ENCODE measurements at places on chromosomes 5 and 9. TPM values are rescaled to one million over a fixed set of nuclear protein-coding genes. Genes with fewer than 3 reads are reported as not detected.
A peak's percentile ranks its signal among the peaks of the same experiment; 100 is the strongest.

MYORG gene
- total RNA-seq: 0.56 TPM

GRIN3A gene
- total RNA-seq: not detected

DPYSL3 gene
- total RNA-seq: 50.2 TPM

PDE8B gene
- total RNA-seq: under 0.01 TPM

FOXD4L6 gene
- not detected for total RNA-seq

DNA sequence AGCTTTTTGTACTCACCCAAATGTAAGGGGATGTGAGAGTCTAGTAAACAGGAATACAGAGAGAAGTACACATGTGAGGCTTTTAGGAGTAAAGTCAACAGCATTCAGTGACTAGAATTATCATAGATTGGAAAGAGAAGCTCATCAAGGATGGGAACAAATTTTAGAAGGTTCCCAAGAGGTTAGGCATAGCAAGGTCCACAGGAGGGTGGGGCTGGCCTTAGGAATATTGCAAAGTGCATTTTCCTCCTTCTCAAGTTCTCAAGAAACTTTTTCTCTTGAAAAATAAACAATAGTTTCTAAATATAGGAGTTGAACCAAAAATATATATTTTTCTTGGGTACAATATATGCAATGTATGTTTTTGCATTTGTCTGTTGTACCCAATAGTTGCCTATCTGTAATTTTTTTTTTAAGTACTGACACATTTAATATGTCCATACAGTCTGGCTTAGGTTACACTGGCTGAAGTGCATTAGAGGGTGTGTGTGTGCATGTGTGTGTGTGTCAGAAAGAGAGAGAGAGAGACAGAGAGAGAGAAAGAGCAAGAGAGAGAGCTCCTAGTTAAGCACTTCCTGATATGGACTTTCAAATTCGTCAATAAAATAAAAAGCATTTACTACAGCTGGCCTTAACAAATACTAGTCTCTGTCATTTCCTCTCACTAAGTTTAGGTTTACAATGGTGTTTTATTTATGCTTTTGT lies 62.2 kb downstream of the SNX18 start:
- peak; percentile 36 for DNase-seq

DNA sequence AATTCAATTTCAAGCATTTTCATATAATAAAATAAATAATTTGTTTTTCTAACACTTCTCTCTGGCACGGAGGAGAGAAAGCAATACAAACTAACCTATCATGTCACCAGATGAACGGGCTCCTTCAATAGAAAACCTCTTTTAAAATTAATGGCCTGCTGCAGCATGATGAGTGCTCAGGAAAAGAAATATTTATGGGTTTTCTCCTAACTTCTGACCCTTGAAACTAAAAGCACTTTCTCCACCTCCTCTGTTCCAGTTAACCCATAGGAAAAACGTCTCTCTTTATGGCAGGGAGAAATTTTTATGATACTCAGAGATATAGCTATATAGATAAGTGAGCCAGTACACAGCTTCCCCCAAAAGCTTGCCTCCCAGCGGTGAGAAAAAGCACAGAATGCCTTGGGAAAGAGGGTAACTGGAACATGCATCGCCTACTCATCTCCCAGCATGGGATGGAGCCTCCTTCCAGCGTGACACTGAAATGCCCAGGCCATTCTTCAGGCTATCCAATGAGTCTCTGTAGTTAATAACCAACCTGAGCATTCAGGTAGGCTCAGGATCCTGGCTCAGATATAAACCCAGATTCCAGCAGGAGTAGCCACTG lies 963.0 kb upstream of the DMAC1 start:
- no peak for DNase-seq

DNA sequence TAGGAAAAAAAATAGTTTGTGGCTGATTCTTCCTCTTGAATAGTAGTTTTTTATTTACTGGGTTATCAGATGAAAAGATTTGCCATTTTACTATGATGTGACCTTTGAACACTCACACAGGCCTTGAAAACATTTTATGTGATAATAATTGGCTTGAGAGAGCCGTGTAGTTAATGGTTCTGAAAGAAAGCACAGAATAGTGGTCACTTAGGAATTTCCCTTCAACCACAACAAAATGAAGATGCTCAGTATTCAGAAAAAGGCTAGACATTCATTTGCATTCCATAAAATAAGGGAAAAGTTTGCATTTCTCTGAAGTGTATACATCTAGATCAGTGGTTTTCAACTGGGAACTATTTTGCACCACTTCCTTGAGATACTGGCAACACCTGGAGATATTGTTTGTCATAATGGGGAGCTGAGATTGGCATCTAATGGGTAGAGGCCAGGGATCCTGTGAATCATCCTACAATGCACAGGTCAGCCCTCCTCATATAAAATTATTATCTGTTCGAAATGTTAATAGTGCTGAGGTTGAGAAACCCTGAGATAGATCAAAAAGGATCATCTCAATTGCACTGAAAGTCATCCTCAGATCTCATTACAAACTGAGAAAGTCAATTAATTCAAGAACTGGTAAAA lies 446.4 kb upstream of the CCNG1 start:
- DNase-seq: no peak

- DNase-seq: peak; percentile 45
Measured at GRCh38 chr5:59831326-59832010, 62.1 kb downstream of the PDE4D start.

DNA sequence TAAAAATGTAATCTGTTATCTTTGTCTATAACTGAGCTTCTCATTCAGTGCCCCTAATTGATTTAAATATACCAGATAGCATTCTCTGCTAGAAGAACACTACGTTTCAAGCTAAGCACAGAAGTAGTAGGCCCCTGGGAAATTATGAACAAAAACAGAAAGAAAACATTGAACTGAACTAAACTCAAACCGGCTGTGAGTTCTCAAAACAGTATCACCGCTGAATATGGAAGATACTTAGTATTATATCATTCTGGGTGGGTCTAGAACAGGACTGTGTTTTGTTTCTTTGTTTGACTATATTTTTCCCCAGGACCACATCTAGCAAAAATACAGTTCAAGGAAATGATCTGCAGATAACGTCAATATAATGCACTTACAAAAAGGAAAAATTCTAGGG lies 95.1 kb upstream of the HMHB1 start:
- DNase-seq: no peak

DNA sequence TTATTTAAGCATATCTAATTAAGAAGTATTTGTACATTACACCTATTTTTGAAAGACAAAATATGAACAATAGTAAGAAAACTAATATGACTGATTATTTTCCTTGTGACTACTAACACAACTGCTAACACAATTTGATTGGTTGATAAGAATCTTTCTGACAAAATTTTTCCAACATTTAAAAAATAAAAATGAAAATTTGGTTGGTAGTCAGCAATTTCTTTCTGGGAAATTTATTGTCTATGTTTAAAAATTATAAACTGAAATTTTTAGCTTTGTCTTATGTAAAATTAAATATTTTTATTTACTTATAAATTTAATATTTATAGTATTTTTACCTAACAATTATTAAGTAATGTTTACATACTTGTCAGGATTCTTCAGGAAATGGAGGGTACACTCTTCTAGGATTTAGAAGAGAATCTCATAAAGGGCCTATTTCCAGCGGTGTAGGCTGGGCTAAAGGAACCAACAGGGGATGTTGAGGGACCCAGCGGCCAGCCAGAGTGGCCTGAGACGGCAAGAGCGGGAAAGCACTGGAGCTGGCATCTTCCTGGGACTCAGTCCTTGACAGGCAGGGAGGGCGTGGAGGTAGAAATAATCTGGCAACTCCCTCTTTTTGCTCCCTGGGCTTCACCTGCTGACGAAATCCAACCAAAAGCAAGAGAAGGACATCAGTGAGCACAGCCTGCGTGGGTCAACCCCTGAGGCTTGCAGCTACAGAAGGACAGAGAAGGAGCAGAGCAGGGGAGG lies 14.7 kb upstream of the FAM120A start:
- DNase-seq: no peak

GRCh38 chr9:18208166-18209059 lies 265.5 kb upstream of the ADAMTSL1 start:
- peak; percentile 12 for DNase-seq

C5orf24 gene
- 29.8 TPM for total RNA-seq

GRXCR2 gene
- total RNA-seq: not detected

- no peak for DNase-seq
Measured at GRCh38 chr5:169095410-169095960, 205.5 kb downstream of the SLIT3 start.

SPINK4 gene
- not detected for total RNA-seq

GRCh38 chr5:122118356-122118948 lies 10.9 kb upstream of the ZNF474 start:
- no peak for DNase-seq

ADRA1B gene
- 0.56 TPM for total RNA-seq

- no peak for DNase-seq
Measured at GRCh38 chr9:14399756-14400657, 86.1 kb upstream of the NFIB start.

ARHGEF39 gene
- 2.5 TPM for total RNA-seq

- no peak for DNase-seq
Measured at GRCh38 chr5:128464596-128464995, 73.4 kb downstream of the FBN2 start.

All from IMR-90 (cell line).